AML-193 (cell line): ENCODE measurements at places on chromosomes 7 and 10.

GRCh38 chr10:96831867-96832720 lies at the start of gene LCOR:
Gene LCOR, plus strand, starts transcription at chr10:96832298. Its CDS starts 116,760 bp downstream, at chr10:96949058.
- peak; percentile 84 for DNase-seq

- no peak for DNase-seq
These were observed 210.0 kb downstream of the WDR37 start for GRCh38 chr10:1266033-1266802.

- DNase-seq, result no peak
These were observed 1212.4 kb downstream of the SORCS1 start for GRCh38 chr10:105952153-105952552.

DNA sequence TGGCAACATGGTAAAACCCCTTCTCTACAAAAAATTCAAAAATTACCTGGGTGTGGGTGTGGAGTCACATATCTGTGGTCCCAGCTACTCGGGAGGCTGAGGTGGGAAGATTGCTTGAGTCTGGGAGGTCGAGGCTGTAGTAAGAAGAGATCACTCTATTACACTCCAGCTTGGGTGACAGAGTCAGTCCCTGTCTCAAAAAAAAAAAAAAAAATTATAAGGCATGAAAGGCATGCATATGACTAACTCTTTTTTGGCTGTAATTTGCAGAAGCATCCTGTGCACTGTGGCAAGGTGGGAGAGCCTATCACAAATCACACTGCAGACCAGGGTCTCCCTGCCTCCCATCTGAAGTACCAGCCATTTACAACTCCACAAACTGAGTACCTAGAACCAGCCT lies 14.1 kb upstream of the MYPN start:
- DNase-seq, result no peak

DNA sequence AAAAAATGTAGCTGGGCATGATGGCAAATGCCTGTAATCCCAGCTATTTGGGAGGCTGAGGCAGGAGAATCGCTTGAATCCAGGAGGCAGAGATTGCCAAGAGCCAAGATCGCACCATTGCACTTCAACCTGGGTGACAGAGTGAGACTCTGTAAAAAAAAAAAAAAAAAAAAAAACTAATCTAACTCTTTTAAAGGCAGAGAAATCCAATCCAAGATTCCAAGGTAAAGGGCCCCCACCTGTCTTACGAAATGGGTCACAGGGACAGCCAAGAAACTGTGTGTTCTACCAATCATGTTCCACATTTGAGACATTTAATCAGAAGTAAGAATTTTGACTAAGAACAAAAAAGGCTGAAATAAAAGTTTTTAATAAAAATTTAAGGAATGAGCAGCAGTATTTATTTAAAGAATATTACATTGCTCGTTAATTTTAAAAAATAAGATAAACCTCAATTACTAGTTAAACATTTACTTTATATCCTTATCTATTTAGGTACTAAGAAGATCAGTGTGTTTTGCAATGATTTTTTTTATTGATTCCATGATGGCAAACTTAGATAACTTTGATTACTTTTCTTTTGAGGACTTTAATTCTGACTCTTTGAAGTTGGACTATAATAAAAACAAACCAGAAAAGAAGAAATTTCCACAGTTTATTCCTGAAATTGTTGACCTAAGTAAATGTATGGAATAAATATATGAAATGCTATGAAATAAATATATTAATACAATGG lies 6.7 kb upstream of the OAT start:
- no peak for DNase-seq

DNA sequence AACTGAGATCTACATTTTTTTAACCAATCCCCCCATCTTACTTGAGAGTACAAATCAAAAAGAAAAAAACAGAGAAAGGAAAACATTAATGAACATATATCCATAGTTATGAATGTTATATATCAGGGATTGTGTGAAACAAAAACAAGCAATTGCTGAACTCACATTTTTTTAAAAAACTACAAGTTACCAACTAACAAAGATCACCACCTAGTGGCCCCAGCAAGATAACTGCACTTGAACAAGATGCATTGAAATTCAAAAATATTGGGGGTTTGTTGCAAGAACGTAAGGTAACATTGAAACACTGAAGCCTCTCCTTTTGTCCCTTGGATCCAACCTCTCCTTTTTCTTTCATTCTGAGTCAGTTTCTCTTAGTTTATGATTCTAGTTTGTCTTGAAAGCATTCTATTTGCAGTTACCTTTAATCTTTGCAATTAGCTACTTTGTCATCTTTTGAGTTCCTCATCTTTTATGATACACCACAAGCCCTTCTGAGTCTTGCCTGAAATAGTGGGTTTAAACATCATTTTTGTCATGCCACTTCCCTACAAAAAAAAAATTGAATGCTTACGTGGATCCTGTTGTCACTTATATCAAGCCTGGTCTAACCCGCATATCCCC lies 87.3 kb upstream of the TES start:
- DNase-seq, result peak; percentile 70

- no peak for DNase-seq
These were observed 32.1 kb downstream of the MARCHF5 start for GRCh38 chr10:92323079-92323478.
